ENCODE measurements at places on chromosomes 1 and 21.

- DNase-seq: no peak
These were observed 144.4 kb upstream of the USP24 start for GRCh38 chr1:55359611-55360010.

DNA sequence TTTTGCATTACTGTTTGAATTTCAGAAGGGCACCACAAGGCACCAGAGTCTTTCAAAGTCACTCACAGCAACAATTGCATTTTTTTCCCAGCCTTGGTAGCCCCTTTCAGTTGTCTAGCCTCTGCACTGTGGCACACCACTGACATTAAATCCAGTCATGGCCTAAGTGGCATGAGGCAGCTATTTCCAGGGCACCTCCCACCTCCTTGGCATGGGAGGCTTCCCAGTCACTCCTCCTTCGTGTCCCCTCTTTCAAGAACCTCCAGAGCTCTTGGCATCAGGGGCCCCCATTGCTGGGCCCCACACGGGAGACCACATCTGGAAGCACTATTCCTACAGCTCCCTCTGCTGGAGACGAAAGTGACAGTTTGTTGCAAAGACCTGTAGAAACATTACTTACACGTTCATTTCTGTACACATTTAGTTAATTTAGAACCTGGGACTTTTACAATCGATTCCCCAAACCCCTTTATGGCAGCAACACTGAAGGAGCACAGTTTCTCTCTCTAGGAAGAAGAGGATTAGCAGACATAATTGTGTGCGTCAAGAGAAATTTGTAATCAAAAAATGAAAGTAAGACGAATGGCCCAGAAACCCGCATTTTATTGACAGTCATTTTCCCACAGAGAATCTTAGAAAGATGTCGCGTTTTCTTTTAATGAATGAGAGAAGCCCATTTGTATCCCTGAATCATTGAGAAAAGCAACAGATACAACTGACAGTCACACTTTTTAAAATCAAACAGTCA is 5.7 kb upstream of the CHD5 start:
- DNase-seq: no peak

GRCh38 chr1:93591676-93592550 is 89.7 kb downstream of the BCAR3 start:
- no peak for DNase-seq

DNA sequence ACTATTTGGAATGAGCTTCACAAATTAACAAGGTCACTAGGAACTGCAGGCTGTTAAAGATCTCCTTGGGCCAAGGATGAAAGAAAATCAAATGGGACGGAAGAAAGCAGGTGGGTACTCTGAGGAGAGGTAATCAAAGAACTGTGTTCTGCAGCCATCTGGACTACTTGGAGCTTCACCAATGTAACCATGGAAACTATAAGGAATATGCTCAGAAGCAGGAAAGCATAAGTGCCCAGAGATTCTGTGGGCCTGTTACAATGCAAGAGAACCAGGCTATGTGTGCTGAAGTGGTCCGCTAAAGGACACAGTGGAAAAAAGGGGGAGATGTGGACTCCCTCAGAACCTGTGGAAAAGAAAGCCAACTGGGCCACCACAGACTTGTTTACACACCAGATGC is 238.5 kb downstream of the PTGER3 start:
- DNase-seq: no peak

- DNase-seq: no peak
These were observed 33.4 kb upstream of the PRKACB start for GRCh38 chr1:84110629-84111028.

DNA sequence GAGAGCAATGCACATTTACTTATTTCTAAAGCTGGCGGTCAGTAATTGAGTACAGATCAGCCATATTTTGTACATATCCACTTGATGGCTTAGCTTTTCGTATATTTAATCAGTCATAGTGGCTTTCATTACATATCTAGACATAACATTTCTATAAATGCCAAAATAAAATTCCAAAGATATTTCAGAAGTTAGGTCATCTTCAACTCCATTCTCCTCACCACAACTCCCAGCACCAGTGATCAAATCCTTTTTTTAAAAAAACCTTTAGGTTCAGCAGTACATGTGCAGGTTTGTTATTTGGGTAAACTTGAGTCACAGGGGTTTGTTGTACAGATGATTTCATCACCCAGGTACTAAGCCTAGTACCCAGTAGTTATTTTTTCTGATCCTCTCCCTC is 53.9 kb upstream of the GNG4 start:
- no peak for DNase-seq

GRCh38 chr1:15412843-15413242 is 3.2 kb downstream of the EFHD2 start:
- DNase-seq: no peak

All from activated gamma-delta T cell (primary cell).